Activated T-helper 9 cell treated with anti-CD3 and anti-CD28 coated beads, Interleukin-2, amount 50 U/mL, for 16 hours (primary cell): ENCODE measurements at places on chromosomes 12 and 14.
A peak's percentile ranks its signal among the peaks of the same experiment; 100 is the strongest.

DNA sequence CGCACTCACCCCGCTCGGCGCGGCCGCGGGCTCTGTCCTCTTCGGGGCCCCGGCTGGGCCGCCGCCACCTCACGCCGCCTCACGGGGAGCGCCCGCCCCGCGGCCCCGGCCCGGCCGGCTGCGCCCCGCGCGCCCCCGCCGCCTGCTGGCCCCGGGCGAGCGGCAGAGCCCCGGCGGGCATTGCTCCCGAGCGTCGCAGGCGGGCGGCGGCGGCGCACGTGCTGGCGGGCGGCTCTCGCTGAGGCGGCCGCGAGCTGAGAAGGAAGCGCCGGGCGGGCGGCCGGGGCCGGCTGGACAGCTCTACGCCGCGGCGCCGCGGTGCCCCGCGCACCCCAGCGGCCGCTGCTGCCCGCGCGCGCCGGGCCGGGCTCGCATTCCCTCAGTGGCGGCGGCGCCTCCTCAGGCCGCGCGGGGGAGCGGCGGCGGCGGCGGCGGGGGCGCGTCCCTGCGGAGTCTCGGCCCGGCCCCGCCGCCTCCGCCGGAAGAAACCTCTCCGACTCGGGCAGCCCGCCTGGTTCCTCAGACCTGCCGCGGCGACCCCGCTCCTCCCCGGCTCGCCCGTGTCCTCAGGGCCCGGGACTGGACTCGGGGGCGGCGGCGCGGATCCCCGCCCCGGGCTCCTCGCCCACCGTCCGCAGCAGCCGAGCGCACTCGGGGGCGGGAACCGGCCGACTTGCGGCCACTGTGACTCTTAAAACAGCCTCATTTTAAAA, at the start of gene PITPNM2:
Gene PITPNM2, minus strand, starts transcription at position 347 of the 713 bp plus-strand sequence. CDS start 116,500 bp downstream, outside the sequence.
- DNase-seq, result peak; percentile 39

GRCh38 chr12:117063162-117063911, 35.9 kb downstream of the TESC start:
- no peak for DNase-seq

- DNase-seq, result no peak
Measured at GRCh38 chr14:73124180-73124894, 12.0 kb upstream of the PSEN1 start.

DNA sequence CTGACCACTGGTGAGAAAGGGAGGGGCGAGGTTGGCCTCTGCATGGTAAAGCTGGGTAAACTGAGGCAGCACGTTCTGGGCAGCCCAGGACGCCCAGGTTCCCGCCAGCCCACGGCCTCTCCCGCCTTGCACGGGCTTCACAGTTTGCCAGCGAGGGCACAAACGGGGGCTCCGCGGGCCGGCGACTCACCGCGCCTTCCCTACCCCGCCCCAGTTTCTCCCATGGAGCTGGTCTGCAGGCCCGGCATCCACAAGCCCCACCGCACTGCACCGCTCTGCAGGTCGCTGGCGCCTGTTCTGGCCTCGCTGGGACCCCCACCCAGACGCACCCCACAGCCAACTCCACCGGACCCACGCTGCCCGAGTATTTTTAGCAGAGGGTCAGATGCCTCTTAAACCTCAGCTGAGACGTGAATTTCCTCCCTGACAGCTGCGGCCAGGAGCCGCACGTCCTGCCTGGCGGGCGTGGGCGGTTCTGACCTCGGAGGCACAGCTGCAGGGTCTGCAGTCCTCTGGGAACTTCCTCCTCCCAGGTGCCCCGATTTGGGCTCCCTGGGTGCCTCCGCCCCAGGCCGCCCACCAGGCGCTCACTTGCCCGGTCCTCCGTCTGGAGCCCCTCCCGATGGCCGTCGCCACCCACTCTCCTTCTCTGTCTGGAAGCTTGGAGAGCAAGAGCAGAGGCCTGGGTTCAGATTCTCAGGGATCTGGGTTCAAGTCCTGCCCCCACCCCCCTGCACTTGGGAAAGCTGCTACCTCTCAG, 29.5 kb upstream of the INF2 start:
- no peak for DNase-seq
